ENCODE measurements at places on chromosomes 7 and 10. TPM values are rescaled to one million over a fixed set of nuclear protein-coding genes. Genes with fewer than 3 reads are reported as not detected.

- no peak overlapping the region for H3K4me3 ChIP-seq
- no peak overlapping the region for H3K27ac ChIP-seq
- no peaks in the 10 kb centered on the region for H3K36me3 ChIP-seq
- H3K27me3 ChIP-seq: no peaks in the 10 kb centered on the region
- no peaks in the 10 kb centered on the region for H3K4me1 ChIP-seq
- no peak for DNase-seq
These were observed 150.3 kb downstream of the LRRTM3 start for GRCh38 chr10:67076144-67076543.

DNA sequence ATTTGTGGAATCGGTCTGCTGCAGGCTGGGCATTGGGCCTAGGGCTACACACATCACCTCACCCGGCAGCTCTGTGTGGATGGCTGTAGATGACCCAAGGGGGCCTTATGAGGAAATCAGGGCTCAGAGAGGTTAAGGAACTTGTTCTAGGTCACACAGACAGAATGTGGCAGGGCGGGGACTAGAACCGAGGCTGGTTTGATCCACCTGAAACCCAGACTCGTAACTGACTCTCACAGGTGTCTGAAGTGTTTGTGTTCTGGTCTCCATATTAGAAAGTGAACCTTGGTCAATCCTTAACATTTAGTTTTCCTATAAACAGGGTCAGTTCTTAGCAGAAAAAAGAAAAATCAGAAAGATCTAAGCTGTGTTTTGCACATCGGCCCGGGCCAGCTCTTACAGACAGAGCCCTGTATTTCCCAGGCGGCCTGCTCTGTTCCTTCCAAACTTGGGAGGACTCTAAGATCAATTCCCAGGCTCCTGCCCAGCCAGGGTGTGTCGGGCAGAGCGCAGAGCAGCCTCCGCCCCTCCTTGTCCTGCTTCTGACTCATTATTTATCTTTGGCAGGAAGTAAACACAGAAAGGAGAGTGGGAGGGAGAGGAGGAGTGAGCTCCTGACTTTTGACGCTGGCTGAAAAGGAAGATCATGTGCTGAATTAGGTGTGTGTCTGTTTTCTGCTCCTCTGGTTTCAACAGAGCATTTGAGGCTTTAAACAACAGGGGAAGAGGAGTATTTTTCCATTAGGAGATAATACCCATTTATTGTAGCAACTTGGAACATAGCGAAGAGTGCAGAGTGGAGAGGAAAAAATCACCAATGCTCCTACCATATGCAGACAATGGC lies 74.1 kb downstream of the TACC2 start:
- peaks cover 8% of the 10 kb centered on the region for H3K4me1 ChIP-seq
- DNase-seq: peak; percentile 97
- no peak overlapping the region for H3K4me3 ChIP-seq
- no peaks in the 10 kb centered on the region for H3K36me3 ChIP-seq
- H3K27me3 ChIP-seq: no peaks in the 10 kb centered on the region

GRCh38 chr7:25206765-25207164 lies 21.5 kb downstream of the NPVF start:
- H3K27me3 ChIP-seq: no peaks in the 10 kb centered on the region
- no peaks in the 10 kb centered on the region for H3K36me3 ChIP-seq
- no peak overlapping the region for H3K27ac ChIP-seq
- H3K4me1 ChIP-seq: no peaks in the 10 kb centered on the region
- DNase-seq: no peak
- no peak overlapping the region for H3K4me3 ChIP-seq

- no peak for DNase-seq
- no peaks in the 10 kb centered on the region for H3K4me1 ChIP-seq
- no peak overlapping the region for H3K27ac ChIP-seq
These were observed 30.7 kb downstream of the ALOX5 start for GRCh38 chr10:45404770-45405120.

GRCh38 chr10:113858541-113858940 lies 4.1 kb downstream of the NHLRC2 start:
- H3K4me3 ChIP-seq: no peak overlapping the region
- H3K4me1 ChIP-seq: peaks cover 5% of the 10 kb centered on the region
- peaks cover 12% of the 10 kb centered on the region for H3K36me3 ChIP-seq
- no peak for DNase-seq
- H3K27me3 ChIP-seq: no peaks in the 10 kb centered on the region

DNA sequence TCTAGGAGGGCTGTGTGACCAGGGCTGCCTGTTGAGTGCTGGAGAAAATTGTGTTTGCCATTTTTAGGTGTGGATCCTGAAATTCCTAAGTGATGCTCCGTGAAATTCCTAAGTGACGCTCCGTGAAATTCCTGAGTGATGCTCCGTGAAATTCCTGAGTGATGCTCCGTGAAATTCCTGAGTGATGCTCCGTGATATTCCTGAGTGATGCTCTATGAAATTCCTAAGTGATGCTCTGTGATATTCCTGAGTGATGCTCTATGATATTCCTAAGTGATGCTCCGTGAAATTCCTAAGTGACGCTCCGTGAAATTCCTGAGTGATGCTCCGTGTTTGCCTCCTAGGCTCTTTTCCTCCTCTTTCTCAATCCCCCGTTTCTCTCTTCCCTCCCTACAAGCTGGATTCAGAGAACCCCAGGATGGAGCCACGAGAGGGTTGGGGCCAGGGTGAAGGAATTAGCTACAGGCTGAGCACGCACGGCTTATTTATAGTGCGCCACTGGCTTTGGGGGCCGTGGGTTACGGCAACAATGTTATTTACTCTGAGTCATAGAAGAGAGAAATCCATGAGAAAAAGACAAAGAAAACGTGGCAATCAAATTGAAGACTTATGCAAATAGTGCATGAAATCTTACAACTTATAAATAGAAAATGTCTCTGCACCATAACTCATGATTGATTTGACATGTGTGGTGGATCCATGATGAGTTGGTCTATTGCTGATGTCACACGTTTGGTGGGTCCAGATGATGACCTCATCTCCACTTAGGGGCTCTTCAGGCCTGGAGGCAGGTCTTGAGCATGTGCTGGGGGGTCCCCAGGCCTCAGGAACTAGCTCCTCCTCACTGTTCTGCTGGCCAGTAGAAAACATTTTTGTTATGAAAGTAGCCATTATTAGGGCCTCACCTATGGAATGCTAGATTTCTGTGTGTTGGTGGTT lies 224.6 kb downstream of the WDR37 start:
- H3K36me3 ChIP-seq: no peaks in the 10 kb centered on the region
- H3K27ac ChIP-seq: no peak overlapping the region
- H3K27me3 ChIP-seq: no peaks in the 10 kb centered on the region
- DNase-seq: no peak
- no peak overlapping the region for H3K4me3 ChIP-seq

GRCh38 chr7:85719981-85720953 lies 533.4 kb upstream of the SEMA3D start:
- no peaks in the 10 kb centered on the region for H3K27me3 ChIP-seq
- DNase-seq: peak; percentile 84
- H3K4me3 ChIP-seq: no peak overlapping the region
- H3K27ac ChIP-seq: no peak overlapping the region

DNA sequence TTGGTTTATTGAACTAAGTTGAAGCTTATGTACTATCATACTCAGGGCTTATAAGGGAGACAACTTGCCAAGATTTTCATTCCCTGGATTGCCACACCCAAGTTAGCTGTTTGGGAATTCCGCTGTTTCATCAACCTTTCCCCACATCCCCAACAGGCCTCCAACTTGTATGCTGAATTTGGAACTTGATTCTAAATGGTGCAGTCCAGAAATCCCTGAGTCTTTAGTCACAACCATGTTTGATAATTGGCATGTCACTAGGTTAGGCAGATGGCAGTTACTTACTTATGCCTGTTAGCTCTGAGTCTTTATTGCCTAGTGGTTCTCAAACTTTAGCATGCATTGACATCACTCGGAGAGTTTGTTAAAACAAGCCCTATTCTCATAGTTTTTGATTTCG lies 135.4 kb upstream of the PRPS1L1 start:
- no peaks in the 10 kb centered on the region for H3K4me1 ChIP-seq
- H3K27me3 ChIP-seq: no peaks in the 10 kb centered on the region
- no peak for DNase-seq
- H3K4me3 ChIP-seq: no peak overlapping the region
- no peak overlapping the region for H3K27ac ChIP-seq

- no peaks in the 10 kb centered on the region for H3K4me1 ChIP-seq
- H3K36me3 ChIP-seq: no peaks in the 10 kb centered on the region
- no peaks in the 10 kb centered on the region for H3K27me3 ChIP-seq
- no peak for DNase-seq
- no peak overlapping the region for H3K27ac ChIP-seq
These were observed 124.8 kb downstream of the LHFPL3 start for GRCh38 chr7:104453190-104453589.

DNA sequence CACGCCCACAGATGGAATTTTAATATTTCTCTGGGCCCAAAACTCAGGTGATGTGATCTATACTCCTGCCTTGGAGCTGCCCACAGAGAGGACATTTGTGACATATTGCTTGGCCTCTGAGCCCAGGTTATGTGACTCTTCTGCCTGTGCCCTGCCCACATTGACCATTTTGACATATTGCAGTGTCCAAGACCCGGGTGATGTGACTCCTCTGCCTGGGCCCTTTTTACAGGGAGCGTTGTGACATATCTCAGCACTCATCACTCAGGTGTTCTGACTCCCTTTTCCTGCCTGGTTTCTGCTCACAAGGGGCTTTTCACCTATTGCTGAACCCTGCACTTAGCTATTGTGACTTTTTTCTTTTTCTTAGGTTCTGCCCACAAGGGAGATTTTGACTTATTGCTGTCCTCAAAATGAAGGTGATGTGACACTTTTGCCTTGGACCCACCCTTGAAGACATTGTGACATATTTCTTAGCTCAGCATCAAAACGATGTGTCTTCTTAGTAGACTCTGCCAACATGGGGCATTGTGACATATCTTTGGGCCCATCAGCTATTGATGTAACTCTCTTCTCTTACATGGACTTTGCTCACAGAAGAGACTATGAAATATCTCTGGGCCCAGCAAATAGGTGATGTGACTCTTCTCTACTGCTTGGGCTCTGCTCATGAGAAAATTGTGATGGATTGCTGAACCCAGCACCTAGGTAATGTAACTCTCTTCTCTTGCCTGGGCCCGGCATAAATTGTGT lies 11.0 kb upstream of the ZNF107 start:
- DNase-seq: no peak
- H3K36me3 ChIP-seq: no peaks in the 10 kb centered on the region
- H3K4me1 ChIP-seq: no peaks in the 10 kb centered on the region
- no peak overlapping the region for H3K27ac ChIP-seq
- H3K4me3 ChIP-seq: no peak overlapping the region

DNA sequence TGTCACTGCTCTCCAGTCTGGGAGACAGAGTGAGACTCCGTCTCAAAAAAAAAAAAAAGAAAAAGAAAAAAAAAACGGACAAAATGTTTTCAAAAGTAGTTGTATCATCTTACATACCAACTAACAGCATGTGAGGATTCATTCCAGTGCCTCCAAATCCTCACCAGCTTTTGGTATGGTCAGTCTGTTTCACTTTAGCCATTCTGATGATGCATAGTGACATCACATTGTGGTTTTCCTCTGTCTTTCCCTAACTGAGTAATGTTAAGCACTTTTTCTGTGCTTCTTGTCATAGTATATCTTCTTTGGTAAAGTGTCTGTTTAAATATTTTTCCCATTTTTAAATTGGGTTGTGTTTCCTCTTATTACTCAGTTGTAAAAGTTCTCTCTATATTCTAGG lies 251.4 kb upstream of the CTBP2 start:
- no peak for DNase-seq
- no peak overlapping the region for H3K27ac ChIP-seq
- no peaks in the 10 kb centered on the region for H3K4me1 ChIP-seq
- H3K36me3 ChIP-seq: no peaks in the 10 kb centered on the region

GRCh38 chr10:119396709-119397071 lies 145.8 kb downstream of the RGS10 start:
- H3K4me3 ChIP-seq: no peak overlapping the region
- H3K27ac ChIP-seq: no peak overlapping the region
- H3K27me3 ChIP-seq: no peaks in the 10 kb centered on the region
- DNase-seq: no peak
- H3K36me3 ChIP-seq: peaks cover 3% of the 10 kb centered on the region

Gene UCN3
- not detected for total RNA-seq

Gene ARMH3
- total RNA-seq: 7.1 TPM

- no peak overlapping the region for H3K27ac ChIP-seq
- no peaks in the 10 kb centered on the region for H3K27me3 ChIP-seq
- peaks cover 27% of the 10 kb centered on the region for H3K4me1 ChIP-seq
- DNase-seq: peak; percentile 52
These were observed 44.1 kb downstream of the VSTM4 start for GRCh38 chr10:49071160-49071761.

DNA sequence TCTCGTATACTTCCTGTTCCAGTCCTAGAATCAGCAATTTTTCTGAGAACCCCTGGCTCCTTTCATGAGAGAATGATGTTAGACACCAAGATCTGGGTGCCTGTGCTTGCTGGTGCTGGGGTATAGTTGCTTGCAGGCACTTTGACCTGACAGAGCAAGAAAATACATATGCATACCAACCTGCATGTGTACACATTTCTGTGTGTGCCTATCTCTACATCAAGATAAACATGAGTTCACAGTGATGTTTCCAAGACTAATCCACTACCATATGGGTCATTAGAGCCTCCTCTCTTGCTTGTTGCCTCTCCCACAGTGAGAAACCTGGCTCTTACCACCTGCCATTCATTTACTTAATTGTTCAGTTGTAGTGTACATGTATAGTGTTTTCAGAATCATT lies 229.1 kb upstream of the IGFBP3 start:
- no peaks in the 10 kb centered on the region for H3K36me3 ChIP-seq
- H3K27ac ChIP-seq: no peak overlapping the region
- no peak overlapping the region for H3K4me3 ChIP-seq
- H3K4me1 ChIP-seq: peaks cover 8% of the 10 kb centered on the region
- no peak for DNase-seq
- H3K27me3 ChIP-seq: no peaks in the 10 kb centered on the region

DNA sequence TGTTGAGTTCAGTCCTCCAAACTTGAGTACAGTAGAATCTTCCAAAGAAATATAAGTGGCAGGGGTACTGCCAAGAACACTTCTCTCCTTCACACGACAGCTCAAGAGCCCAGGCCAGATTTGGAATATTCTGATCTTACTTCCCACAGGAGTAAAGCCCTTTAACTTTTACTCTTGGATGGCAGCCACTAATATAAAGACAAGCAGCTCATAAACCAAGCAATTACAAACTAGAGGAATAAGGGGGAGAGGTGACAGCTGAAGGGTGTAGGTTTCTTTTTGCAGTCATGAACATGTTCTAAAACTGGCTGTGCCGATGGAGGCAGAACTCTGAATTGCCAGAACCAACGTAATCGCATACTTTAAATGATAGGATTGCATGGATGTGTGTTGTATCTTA lies 74.8 kb downstream of the SVIL start:
- no peak overlapping the region for H3K4me3 ChIP-seq
- H3K27ac ChIP-seq: peak overlapping the region; percentile 52

DNA sequence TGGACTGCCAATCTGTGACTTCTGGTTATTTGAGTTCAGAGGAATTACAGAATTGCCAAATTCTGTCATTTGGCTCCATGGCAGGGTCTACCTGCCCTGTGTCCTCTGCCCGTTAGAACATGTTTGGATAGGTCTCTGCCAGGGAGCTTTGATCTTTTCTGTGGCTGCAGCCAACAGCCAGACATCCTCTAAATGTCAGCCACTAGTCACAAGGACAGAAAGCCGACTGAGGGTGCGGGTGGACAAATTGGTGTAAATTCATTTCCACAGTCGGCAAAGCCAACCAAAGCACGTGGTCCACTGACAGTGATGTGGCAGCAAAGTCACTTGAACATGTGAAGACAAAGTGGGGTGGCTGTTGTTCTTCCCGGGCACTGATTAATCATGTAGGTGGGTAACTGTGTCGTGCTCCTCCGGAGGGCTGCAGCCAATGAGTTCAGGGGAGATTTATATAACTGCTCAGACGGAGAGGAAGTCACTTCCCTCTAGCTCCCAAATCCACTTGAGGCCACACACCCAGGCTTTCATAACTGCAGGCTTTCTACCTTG lies 26.7 kb upstream of the CAMK1D start:
- DNase-seq: no peak
- no peaks in the 10 kb centered on the region for H3K27me3 ChIP-seq
- no peak overlapping the region for H3K27ac ChIP-seq
- no peaks in the 10 kb centered on the region for H3K36me3 ChIP-seq
- no peaks in the 10 kb centered on the region for H3K4me1 ChIP-seq
- no peak overlapping the region for H3K4me3 ChIP-seq

All from muscle of leg (tissue), 16 donors.